ENCODE measurements at places on chromosomes 5 and 9.

GRCh38 chr5:50666261-50667022 is at the start of gene PARP8:
Gene PARP8, plus strand, starts transcription at chr5:50666637. Its CDS starts 459 bp downstream, at chr5:50667096.
- DNase-seq = peak; percentile 16

DNA sequence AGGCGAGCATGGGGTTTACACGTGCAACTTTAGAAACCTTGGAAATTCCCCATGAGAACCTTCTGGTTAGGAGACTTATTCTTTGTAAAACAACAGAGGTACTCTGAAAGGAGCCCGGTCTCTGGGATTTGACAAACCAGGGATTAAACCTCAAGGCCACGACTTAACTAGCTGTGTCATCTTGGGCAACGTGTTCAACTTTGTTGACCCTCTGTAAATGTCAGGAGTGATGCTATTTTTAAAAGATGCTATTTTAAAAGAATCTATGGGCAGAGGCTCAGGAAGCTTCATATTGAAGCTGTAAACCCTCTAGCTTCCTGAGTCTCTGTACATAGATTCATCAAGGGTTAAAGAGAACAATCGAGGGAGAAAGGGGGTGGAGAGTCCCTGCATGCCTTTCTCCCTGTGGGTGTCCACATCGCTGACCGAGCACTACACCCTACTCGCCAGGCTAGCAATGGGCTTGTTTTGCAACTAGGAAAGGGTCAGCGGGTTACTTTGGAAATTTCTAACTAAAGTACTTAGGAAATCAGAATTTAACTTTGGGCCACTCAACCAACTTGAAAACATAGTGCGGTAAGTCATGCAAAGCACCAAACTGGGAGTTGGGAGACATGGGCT is 2.1 kb downstream of the SLC36A2 start:
- DNase-seq = no peak

- DNase-seq = no peak
Measured at GRCh38 chr9:113454914-113455761, 8.4 kb upstream of the RGS3 start.

DNA sequence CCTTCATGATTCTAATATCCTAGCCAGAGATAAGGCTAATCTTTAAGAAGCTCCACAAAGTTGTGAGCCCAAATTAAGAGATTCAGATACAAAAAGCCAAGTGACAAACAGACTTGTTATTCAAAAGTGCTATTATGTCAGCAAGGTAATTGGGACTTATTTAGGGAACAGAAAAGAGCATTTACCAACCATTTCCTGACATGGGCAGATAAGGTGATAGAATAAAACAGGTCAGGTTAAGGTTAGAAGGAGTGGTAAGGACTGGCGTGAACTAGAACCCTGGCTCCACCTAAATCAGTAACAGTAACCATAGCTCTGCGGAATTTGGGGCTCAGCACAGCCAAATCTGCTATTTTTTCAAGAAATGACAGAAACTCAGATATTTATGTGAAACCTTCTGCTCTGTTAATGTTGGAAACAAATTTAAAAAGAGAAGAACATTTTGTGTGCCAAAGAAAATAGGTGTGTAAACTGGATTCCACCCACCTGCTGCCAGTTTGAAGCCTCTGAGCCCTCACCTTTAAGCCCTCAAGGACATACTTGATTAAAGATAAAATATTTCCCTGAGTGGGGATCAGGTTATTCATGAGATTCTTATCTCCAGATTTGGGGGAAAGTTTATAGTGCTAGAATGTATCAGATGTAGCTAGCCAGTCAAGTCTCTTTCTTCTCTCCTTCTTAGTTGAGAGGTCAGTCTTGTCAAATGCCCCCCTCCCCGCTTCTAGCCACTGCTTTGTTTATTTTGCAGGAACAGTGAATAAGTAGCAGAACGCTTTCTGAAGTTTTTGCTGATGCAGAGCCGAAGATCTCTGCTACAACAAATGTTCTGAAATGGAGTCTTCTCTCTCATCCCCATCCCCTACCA is 10.2 kb upstream of the ERMP1 start:
- DNase-seq = no peak

DNA sequence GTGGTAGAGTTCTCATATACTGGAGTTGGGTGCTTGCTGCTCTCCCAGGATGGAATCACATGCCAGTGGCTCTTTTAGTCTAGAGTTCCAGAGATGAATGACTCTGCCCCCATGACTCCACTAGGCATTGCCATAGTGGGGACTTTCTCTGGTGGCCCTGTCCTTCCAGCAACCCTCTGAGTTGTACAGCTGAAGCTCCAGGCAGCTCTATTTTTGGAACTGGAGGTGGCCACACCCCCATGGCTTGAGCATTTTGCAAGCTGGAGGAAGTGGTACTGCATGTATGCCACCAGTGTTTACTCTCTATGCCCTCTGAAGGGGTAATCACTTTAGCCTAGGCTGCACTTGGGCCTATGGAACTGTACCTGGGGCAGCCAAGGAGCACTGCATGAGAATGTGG is 112.6 kb downstream of the RANBP17 start:
- no peak for DNase-seq

GRCh38 chr5:126373375-126374108 is 49.7 kb upstream of the GRAMD2B start:
- no peak for DNase-seq

All from substantia nigra (tissue), 51 donors.